ENCODE measurements at places on chromosomes 13 and 19. TPM values are rescaled to one million over a fixed set of nuclear protein-coding genes. Genes with fewer than 3 reads are reported as not detected.

Gene WASF3
- total RNA-seq, result 0.12 TPM

Gene SSC5D
- 1.0 TPM for total RNA-seq

Gene KLC3
- total RNA-seq, result 0.74 TPM

Gene ZNF561
- total RNA-seq, result 10.8 TPM

Gene RFPL4AL1
- not detected for total RNA-seq

Gene ENOX1
- 0.77 TPM for total RNA-seq

Gene GPC5
- not detected for total RNA-seq

Gene SERP2
- total RNA-seq, result not detected

Gene NLRP7
- not detected for total RNA-seq

Gene AP1M2
- total RNA-seq, result 36.5 TPM

Gene JSRP1
- total RNA-seq, result 1.3 TPM

Gene CGB2
- 0.35 TPM for total RNA-seq

Gene DPP9
- 76.1 TPM for total RNA-seq

Gene C2CD4C
- total RNA-seq, result 0.39 TPM

Gene C13orf46
- 0.18 TPM for total RNA-seq

Gene MBD3L3
- total RNA-seq, result not detected

Gene IZUMO1
- not detected for total RNA-seq

Gene LRRC25
- total RNA-seq, result not detected

Gene RFPL4A
- 0.33 TPM for total RNA-seq

Gene PROZ
- total RNA-seq, result not detected

Gene PLEKHJ1
- 47.4 TPM for total RNA-seq

Gene PRODH2
- total RNA-seq, result 0.66 TPM

Gene RNF113B
- total RNA-seq, result not detected

Gene PSG6
- total RNA-seq, result 0.13 TPM

Gene FAAP24
- total RNA-seq, result 12.4 TPM

Gene ARGLU1
- 34.0 TPM for total RNA-seq

Data from A549 treated with DMSO at 1 μM for 4 hours (cell line).